T-helper 22 cell (primary cell): ENCODE measurements at places on chromosomes 7 and 10.

- peak; percentile 36 for DNase-seq
Measured at GRCh38 chr10:96765406-96766240, 45.3 kb upstream of the PIK3AP1 start.

DNA sequence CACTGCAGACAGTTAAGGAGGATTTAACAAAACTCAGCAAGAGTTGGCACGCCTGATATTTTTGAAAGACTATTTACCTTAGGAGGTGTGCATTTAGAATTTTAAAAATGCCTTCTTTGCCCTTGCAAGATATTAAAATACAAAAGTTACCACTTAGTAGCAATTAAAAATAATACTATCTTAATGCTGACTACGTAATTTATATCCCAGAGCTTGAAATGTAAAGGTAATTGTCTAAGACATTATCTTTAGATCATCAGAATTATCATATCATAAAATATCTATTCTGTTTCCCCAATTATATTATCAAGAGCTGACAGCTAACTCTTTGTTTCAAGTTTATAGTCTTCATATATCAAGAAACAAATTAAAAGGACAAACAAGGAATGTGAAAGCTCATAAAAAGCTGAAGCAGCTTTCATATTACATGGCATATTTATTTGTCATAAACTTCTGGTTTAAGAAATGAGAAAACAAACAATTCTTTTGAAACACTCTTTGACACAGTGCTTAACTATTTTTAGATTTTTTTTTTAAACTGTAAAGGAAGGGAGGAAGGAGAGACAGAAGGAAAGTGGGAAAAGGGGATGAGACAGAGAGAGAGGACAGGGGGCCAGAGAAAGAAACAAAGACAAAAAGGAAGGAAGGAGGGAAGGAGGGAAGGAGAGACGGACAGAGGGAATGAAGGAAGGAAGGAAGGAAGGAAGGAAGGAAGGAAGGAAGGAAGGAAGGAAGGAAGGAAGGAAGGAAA, 73.5 kb downstream of the RTKN2 start:
- no peak for DNase-seq

GRCh38 chr10:74039561-74040145, 41.7 kb downstream of the VCL start:
- no peak for DNase-seq

- no peak for DNase-seq
Measured at GRCh38 chr7:77416621-77417371, 647 bp upstream of the GSAP start.

GRCh38 chr7:149844445-149844844, 6.3 kb downstream of the ZNF862 start:
- DNase-seq: no peak

GRCh38 chr10:93403152-93404047, 78.7 kb downstream of the MYOF start:
- no peak for DNase-seq

- DNase-seq: no peak
Measured at GRCh38 chr7:50416527-50417182, 33.5 kb downstream of the FIGNL1 start.

DNA sequence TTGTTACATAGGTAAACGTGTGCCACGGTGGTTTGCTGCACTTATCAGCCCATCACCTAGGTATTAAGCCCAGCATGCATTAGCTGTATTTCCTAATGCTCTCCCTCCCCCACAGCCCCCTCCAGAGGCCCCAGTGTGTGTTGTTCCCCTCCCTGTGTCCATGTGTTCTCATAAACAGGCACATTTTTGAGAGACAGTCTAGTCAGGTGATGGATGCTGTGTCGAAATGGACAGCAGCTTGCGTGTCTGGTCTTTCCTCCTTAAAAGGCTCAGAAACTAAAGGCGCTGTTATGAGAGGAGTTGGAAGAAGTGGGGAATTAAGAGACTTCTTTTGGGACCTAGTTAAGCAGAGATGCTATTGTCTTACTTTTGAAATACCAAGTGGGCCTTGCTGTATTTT, 296.0 kb downstream of the BBS9 start:
- no peak for DNase-seq

DNA sequence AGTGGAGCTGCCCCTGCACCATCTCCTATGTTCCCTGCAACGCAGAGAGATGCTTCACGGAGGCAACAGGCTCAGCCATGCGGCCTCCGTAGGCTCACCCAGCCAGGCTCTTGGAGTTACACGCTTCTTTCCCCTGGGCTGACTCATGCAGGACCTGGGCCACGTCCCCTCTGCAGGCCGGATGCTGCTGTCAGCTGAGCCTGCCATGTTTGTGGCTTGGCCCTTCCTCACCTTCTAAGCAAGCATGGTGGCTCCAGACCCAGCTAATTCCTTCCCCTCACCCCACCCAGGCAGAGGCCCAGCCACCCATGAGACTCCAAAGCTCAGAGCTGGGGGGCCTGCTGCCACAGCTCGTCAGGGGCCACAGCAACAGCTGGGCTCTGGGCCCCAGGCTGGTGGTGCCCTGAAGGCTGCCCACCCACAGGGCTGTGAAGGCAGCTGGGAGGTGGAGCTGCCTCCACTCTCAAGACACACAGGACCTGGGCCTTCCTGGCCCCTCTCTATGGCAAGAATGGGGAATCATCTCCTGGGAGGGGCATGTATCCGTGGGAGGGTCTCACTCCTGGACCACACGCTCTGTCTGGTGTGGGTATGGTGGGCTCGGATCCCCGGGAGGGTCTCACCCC, 219.6 kb downstream of the ELFN1 start:
- no peak for DNase-seq

GRCh38 chr10:97533888-97534287, 35.2 kb downstream of the UBTD1 start:
- DNase-seq: no peak

DNA sequence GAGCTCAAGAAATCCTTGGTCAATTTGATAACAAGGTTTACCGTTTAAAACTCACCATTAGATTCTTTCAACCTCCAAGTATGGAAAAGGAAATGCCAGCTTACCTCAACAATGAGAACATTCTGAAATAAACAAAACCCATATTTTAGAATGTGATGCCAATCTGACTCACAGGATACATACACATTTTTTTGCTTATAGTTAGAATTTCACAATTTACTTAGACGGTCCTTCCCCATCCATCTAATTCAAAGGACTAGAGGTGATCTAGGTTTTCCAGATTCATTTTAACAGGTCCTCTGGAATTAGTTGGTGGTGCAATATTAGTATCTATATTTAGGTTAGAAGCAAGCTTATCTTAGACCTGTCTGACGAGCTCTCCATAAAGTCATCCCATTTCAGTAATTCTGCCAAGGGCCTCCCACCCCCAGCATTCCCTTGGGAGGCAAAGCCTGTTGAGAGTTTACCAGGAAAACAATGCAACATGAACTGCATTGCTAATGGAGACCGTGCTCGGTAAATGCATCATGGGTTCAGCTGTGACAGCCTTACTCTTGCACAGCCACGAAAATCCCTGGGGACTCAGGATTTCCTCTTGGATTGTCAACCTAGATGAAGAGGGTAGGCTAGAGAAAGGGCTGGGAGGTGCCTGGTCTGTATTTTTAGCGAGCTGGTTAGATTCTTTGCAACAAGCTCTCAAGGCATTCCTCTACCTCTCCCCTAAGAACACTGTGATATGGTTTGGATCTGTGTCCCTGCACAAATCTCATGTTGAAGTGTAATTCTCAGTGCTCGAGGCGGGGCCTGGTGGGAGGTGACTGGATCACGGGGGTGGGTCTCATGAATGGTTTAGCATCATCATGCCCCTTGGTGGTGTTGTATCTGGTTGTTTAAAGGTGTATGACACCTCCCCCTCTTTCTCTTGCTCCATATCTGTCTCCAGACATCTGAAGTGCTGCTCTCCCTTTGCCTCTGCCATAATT, 93.8 kb downstream of the PRTFDC1 start:
- no peak for DNase-seq

DNA sequence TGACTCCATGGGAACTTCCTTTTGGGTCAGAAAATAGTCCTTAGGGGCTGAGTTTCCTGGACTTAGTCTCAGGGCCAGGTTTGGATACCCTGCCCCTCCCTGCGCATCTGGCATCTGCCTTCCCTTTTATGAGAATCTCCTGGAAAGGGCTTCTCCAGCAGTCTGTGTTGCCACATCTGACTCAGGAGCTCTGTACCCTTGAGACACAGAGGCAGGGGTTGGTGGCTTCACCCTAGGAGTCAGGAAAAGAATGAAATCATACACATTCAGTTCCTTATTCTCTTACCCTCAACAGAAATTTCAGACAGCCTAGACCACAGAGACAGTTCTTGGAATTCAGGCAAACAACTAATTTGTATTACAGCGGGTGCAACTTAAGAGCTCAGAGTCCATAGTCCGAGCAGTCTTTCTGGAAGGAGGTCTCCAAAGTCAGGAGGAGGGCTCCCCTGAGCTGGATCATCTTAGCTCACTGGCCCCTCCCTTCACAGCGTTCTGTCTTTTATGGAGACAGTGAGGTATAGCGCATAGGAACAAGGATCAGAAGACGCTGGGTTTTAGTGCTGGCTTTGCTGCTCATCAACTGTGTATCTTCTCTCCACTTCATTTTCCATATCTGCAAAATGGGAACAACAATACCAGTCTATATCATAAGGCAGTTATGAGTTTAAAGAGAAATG, 3.0 kb upstream of the PLAU start:
- no peak for DNase-seq

DNA sequence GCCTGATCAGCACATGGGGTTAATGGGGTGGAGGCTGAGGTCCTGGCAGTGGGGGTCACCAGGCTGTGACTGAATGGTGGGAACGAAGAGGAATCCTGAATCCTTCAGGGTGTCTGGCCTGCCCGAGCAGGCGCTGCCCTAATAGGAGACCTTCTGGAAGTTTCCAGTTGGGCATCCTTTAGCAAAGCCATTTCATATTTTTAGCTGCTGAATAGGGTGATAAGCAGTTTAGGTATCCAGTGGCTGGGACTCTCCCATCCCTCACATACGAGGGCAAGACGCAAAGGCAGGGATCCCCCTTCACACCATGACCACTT, 159.3 kb downstream of the SH3PXD2A start:
- no peak for DNase-seq

DNA sequence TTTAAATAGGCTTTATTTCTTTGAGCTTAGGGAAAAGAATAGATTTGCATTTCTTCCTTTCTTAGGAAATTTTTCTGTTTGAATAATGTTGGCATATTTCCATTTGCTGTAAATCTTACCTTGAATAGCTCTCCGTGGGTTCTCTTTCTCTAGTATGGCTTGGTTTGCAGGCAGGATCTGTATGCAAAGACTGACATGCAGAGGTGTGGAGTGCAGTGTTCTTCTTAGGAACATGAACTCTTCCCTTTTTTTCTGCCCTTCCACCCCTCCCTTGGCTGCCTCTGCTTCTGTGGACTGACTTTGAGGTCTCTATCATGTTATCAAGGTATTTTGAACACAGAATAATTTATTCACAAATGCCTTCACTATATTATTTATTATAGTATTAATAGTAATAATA, 222.8 kb downstream of the LHFPL3 start:
- no peak for DNase-seq

DNA sequence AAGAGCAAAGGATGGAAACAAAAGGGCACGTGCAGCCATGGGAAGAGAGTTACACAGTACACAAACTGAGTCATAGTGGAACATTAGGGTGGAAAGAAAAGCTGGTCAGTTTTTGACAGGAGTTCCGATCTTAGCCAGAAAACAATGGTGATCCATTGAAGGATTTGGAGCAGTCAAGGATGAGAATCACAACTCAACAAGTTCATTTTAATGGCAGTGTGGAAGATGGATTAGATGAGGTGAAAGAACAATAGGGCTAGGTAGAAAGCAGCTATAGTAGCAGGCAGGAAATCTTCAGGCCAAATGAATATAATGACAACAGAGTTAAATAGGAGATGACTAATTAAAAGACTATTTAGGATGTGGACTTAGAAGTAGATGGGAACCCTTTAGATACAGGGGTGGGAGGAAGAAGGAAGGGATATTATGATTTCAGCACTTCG, 136.3 kb downstream of the DOCK4 start:
- DNase-seq: no peak

- peak; percentile 19 for DNase-seq
Measured at GRCh38 chr7:4682621-4683042, 537 bp downstream of the FOXK1 start.

- no peak for DNase-seq
Measured at GRCh38 chr7:34675749-34676374, 17.8 kb downstream of the NPSR1 start.

GRCh38 chr7:1781369-1781768, 111.3 kb downstream of the ELFN1 start:
- DNase-seq: no peak
